T-helper 22 cell (primary cell): ENCODE measurements at places on chromosomes 2 and 18.

- no peak for DNase-seq
Observed at GRCh38 chr2:214215107-214215506, 195.7 kb upstream of the VWC2L start.

- DNase-seq: no peak
Observed at GRCh38 chr2:33383855-33384598, 92.4 kb upstream of the RASGRP3 start.

DNA sequence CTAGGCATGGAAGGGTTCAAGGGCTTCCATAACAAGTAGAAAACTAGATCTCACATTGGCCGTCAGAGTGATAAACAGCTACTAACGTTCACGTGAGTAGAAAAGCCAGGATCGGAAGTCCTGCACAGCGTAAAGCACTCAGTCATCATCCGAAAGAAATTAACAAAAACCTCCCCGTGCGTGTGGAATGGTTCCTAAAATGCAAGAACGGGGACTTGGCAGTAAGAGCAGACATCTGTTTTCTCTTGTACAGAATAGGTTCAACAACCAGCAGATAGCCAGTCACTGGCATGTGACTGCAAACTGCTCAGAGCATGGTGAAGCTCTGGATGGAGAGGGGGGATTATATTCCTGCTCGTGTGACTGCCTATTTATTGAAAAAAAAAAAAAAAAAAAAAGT is 106.9 kb upstream of the ITGB6 start:
- DNase-seq: no peak

DNA sequence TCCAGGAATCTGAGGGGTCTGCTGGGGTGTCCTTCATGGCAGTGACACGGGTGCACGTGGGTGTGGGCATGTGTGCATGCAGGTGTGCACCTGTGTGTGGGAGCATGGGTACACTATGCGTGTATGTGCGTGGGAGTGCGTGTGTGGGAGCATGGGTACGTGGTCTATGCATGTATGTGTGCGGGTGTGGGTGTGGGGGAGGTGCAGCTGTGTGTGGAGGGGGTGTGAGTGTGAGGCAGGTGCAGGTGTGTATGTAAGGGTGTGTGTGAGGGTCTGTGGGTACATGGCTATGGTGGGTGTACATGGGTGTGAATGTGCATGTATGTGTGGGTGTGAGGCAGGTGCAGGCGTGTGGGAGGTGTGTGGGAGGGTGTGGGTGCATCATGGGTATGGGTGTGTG is 36.3 kb downstream of the EIPR1 start:
- DNase-seq: no peak

- DNase-seq: no peak
Observed at GRCh38 chr2:6010163-6010562, 318.0 kb downstream of the SOX11 start.

GRCh38 chr18:56935434-56936040 is 211.3 kb upstream of the BOD1L2 start:
- DNase-seq: no peak

DNA sequence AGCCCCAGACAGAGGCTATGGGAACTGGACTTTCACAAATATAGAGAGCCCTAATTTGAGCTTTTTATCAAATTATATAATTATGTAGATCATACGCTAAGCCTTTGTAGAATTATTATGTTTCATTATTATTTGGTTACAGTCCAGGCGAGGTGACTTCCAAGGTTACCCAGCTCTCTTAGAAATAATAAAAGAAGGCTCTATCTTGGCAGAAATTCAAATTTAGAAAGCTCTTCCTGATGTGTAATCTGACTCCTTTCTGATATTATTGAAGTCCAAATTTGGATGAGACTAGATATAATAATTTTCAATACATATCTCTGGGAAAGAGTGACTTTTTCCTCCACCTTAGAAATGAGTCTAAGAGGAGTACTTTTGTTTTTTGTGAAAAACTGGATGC is 4.8 kb upstream of the SLC38A11 start:
- no peak for DNase-seq

- DNase-seq: no peak
Observed at GRCh38 chr2:191950132-191950874, 103.4 kb upstream of the CAVIN2 start.
